ENCODE measurements at places on chromosomes 3 and 15. TPM values are rescaled to one million over a fixed set of nuclear protein-coding genes. Genes with fewer than 3 reads are reported as not detected.

CYP1A2 gene
- total RNA-seq = 0.46 TPM

ACTRT3 gene
- total RNA-seq = 0.46 TPM

CGNL1 gene
- total RNA-seq = 49.0 TPM

FAM131A gene
- total RNA-seq = 71.0 TPM

TF gene
- total RNA-seq = 57.9 TPM

DNA sequence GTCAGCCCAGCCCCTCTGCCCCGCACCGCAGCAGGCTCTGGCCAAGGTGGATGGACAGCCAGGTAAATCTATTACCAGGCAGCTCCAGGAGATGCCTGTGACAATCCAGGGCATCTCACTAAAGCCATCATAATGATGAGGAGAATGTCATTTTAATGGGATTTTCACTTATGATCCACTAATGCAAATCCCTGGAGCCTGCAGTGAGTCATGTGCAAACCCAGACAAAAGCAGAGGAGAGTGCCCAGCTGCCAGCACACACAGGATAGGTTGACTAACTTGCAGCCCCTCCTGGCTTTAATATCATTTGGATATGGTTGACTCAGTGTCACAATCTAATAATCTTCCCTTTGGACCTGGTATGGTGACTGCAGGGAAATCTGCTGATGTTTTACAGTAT lies 206.9 kb upstream of the TRIM42 start:
- no peak for DNase-seq
- no peaks in the 10 kb centered on the region for H3K36me3 ChIP-seq
- H3K4me1 ChIP-seq = no peaks in the 10 kb centered on the region
- H3K27ac ChIP-seq = no peak overlapping the region

DNA sequence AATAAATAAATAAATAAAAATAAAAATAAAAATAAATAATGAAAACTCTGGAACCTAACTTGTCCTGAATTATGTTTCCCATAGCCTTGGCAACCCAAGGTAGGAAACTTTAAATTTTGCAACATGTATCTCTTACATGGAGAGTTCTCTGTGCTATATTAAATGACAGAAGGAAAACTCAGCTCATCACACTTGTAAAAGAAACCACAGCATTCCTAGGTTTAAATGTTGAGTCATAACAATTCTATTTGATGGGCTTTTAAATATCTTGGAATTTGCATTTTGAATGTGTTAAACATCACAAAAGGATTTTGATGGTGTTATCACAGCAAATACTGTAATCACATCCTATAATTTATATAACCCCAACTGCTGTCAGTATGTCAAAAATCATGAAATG lies 144.2 kb downstream of the LRTM1 start:
- no peaks in the 10 kb centered on the region for H3K4me1 ChIP-seq
- no peak for DNase-seq

GRCh38 chr3:53944028-53944427 lies 52.4 kb upstream of the SELENOK start:
- H3K27me3 ChIP-seq = no peaks in the 10 kb centered on the region
- no peaks in the 10 kb centered on the region for H3K36me3 ChIP-seq
- H3K4me3 ChIP-seq = no peak overlapping the region
- no peak for DNase-seq
- H3K27ac ChIP-seq = no peak overlapping the region
- H3K4me1 ChIP-seq = no peaks in the 10 kb centered on the region

DNA sequence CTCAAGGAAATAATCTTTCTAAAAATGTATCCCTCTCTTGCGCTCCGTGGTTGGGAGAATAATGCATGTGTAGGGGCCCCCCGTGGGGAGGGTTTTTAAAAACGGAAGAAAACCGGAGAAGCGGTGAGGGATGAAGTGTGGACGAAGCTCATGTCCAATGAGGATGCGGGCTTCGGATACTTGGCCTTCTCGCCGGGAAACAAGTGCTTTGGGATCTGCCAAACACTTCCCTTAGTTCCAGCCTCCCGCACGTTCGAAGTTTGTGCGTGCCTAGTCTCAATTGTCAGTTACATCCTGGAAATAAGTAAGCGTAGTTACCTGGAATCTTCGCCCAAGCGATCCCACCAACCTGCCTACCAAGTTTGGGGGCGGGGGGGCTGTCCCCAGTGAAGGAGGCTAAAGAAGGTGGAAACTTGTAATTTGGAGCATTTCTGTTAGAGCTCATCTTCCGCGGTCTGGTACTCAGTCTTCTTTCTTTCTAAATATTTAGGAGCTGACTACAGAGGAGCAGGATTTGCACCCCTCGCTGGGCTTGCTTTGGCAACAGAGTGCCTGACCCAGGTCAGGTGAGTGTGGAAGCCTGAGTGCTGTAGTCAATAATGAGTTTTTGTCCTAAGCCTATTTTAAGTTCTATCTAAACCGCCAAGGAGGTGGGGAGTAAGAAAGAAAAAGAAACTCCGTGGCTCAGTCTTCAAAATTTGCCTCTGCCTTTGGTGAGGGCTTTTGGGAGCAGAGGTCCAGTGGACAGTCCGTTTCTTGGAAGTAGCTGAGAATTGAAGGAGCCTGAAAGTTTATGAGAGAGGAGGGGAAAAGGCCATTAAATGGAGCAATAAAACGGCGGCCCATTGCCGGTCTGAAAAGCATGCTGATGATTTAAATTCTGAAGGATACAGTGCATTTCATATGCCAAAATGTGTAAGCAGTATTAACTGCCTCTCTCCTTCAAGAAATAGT lies 1.1 kb downstream of the ITPR1 start:
- peak overlapping the region; percentile 71 for H3K4me3 ChIP-seq
- DNase-seq = no peak

DNA sequence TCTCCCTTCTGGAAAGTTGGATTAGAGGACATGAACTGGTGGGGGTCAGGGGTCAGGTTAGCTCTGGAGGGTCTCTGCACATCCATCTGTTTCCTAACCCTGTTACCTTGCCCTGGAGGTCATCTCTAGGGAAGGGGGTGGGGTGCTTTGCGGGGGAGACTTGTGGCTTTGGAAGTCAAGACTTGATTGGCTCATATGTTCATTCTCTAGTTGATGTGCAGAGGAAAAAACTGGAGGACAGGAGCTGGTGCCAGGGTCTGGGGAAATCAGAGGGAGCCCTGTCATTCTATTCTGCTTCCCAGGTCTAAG lies 42.9 kb upstream of the ROPN1 start:
- no peaks in the 10 kb centered on the region for H3K4me1 ChIP-seq
- no peaks in the 10 kb centered on the region for H3K36me3 ChIP-seq
- H3K27ac ChIP-seq = no peak overlapping the region
- no peak overlapping the region for H3K4me3 ChIP-seq
- no peak for DNase-seq
- H3K27me3 ChIP-seq = no peaks in the 10 kb centered on the region

DNA sequence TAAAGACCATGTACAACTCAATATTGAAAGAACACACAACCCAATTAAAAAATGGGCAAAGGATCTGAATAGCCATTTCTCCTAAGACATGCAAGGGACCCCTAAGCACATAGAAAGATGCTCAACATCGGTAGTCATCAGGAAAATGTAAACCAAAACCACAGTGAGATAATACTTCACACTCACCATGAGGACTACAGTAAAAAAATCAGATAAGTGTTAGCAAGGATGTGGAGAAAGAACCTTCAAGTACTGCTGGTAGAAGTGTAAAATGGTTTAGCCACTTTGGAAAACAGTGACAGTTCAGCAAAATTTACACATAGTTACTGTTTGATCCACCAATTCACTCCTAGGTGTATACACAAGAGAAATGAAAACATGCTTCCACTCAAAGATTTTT lies 30.1 kb upstream of the XIRP1 start:
- no peak for DNase-seq
- H3K4me3 ChIP-seq = no peak overlapping the region
- H3K27ac ChIP-seq = no peak overlapping the region
- H3K27me3 ChIP-seq = no peaks in the 10 kb centered on the region

DNA sequence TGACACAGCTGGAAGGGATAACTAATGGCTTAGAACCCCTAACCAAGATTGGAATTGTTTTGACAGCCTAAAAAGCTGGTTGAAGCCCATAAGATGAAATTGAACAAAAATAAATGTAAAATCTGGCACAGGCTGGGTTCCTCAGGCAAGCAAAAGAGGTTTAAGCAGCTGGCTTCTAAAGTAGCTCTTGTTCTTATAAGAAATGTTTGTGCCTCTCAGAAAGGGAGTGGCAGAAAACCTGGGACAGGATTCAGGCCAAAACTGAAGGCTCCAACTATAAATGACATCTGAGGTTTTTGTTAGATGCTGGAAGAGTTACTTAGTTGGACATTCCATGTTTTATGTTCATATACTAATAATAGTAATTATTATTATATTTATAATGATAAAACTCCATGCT lies 378.3 kb downstream of the CNTN4 start:
- no peak overlapping the region for H3K4me3 ChIP-seq
- no peak overlapping the region for H3K27ac ChIP-seq
- DNase-seq = no peak
- H3K36me3 ChIP-seq = no peaks in the 10 kb centered on the region
- H3K27me3 ChIP-seq = no peaks in the 10 kb centered on the region
- no peaks in the 10 kb centered on the region for H3K4me1 ChIP-seq

DNA sequence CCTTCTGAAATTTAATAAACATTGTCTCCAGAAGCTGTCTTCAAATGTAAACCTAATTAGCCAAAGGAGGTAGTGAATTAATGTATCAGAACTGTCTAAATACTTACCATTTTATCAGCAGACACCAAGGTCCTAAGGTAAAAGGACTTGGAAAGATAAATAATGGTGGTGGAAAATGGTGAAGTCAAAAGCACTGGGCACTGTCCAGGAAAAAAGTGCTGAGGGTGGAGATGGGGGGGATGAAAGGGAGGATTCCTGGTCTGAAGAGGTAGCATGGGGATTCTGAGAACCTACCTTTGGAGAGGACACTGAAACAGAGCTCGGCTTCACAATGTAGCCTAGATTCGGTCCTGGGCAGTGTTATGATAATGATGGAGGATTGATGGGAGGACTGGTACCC lies 149.0 kb upstream of the DPH6 start:
- H3K27ac ChIP-seq = no peak overlapping the region
- no peaks in the 10 kb centered on the region for H3K4me1 ChIP-seq
- H3K36me3 ChIP-seq = no peaks in the 10 kb centered on the region
- DNase-seq = no peak
- H3K4me3 ChIP-seq = no peak overlapping the region

GRCh38 chr3:69930564-69930963 lies 69.0 kb upstream of the SAMMSON start:
- no peak overlapping the region for H3K4me3 ChIP-seq
- DNase-seq = peak; percentile 59
- H3K4me1 ChIP-seq = peaks cover 4% of the 10 kb centered on the region
- H3K27me3 ChIP-seq = no peaks in the 10 kb centered on the region

DNA sequence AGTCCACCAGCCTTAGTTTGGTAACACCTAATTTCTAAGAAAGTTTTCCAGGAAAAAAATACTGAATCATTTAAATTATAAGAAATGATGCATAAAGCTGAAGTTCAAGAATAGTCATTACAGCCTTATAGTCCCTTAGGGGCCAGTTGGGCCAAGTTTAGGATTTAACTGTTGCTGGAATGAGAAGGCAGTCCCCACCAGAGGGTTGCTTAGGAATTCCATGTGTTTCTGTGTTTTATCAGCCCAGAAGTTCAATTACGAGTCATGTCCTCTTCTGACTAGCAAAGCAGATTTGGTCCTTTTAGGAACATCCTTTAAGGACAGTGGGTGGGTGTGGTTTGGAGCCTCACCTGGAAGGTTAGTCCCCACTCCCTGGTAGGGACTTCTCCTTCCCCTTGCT lies 57.0 kb upstream of the NR2E3 start:
- no peaks in the 10 kb centered on the region for H3K36me3 ChIP-seq
- peaks cover 3% of the 10 kb centered on the region for H3K4me1 ChIP-seq
- H3K27ac ChIP-seq = peak overlapping the region; percentile 51
- DNase-seq = no peak
- no peak overlapping the region for H3K4me3 ChIP-seq
- H3K27me3 ChIP-seq = no peaks in the 10 kb centered on the region

Measured in prostate gland (tissue), 2 donors.